ENCODE measurements at places on chromosomes 7 and 10.

DNA sequence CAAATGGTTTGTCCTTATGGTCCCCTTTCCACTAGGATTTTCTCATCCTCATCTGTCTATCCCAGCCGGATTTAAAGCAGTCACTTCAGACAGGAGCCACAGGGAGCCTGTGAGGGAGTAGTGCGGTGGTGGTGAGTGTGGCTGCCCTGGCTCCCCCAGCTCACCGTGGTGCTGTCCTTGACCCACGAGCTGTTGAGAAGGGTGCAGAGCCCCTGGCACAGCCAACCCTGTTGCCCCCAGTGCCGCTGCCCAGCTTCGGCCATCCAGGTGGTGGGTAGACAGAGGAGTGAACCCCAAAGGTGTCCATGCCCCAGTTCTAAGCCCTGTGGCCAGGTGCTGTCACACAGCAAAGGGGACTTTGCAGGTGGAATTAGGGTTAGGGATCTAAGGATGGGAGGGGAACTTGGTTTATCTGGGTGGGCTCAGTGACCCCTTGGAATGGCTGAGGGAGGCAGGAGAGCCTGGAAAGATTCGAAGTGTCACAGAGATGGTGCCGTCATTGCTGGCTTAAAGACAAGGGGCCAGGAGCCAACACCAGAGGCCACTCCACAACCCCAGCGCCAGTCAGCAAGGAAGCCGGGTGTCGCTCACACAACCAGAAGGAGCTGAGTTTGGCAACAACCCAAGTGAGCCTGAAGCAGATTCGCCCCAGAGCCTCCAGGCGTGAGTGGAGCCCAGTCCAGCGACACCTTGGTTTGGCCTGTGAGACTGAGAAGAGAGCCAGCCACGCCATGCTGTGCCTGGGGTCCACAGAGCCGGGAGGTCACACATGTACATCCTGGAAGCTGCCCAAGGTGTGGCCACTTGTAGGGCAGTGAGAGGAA lies 142.4 kb downstream of the ADCY1 start:
- H3K36me3 ChIP-seq, result no peaks in the 10 kb centered on the region
- H3K27me3 ChIP-seq, result no peaks in the 10 kb centered on the region
- peak; percentile 17 for DNase-seq
- no peak overlapping the region for H3K27ac ChIP-seq
- no peak overlapping the region for H3K4me3 ChIP-seq

GRCh38 chr7:137919987-137920386 lies 73.2 kb upstream of the DGKI start:
- peaks cover 53% of the 10 kb centered on the region for H3K36me3 ChIP-seq
- no peak overlapping the region for H3K27ac ChIP-seq
- no peak overlapping the region for H3K4me3 ChIP-seq

GRCh38 chr7:87575521-87575920 lies 25.2 kb downstream of the ABCB1 start:
- no peaks in the 10 kb centered on the region for H3K4me1 ChIP-seq
- no peak overlapping the region for H3K27ac ChIP-seq
- H3K36me3 ChIP-seq, result no peaks in the 10 kb centered on the region
- no peak for DNase-seq
- H3K4me3 ChIP-seq, result no peak overlapping the region
- no peaks in the 10 kb centered on the region for H3K27me3 ChIP-seq

DNA sequence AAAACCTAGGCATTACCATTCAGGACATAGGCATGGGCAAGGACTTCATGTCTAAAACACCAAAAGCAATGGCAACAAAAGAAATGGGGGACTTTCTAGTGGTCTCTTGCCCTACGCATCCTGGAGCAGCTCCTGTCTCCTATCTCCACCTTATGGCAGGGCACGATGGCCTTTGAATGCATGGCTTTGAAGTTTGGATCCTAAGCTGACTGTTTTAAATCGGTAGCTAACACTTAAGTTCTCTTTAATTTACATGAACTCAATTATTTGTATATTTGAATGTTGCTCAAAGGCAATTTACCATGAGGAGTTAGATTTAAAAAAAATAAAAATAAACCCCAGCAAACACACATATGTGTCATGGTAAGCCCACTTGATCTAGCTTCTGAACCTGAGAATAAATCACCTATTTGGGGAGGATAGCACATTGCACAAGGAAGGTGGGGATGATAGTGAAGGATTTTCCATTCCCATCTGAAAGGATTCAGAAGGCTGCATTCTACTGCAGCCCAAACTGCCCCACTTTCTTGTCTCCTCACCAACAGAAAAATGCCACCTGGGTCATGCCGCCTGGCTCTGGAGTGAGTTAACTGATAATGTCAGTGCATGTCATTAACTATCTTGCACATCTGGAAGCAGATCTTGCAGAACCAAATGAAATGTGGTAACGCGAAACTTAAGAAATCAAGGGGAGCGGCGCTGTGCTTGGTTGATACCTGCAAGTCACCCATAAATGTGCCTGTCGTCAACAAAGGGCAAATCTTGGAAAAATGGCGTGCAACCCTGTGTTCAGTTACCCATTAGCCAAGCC lies 12.4 kb downstream of the KLF6 start:
- no peak overlapping the region for H3K4me3 ChIP-seq
- H3K4me1 ChIP-seq, result peaks cover 3% of the 10 kb centered on the region
- no peak for DNase-seq
- H3K27me3 ChIP-seq, result no peaks in the 10 kb centered on the region
- H3K36me3 ChIP-seq, result peaks cover 15% of the 10 kb centered on the region

DNA sequence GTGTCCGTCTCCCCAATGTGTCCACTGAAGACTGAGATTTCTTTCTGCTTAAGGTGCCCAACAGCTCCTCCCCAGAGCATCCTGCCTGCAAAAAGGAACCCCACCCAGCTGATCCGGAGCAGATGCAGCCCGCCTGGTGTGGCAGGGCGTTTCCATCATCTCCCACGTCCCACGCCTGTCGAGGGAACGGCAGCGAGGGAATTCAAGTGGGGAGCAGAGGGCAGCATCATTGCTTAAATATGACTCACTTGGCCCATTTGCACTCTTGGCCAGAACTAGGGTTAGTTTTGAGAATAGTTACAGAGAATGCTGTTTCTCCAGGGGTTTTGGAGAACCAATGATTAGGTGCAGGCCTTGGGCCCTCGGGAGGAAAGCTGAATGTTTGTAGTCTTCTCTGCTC lies 20.8 kb downstream of the VWA2 start:
- no peaks in the 10 kb centered on the region for H3K4me1 ChIP-seq
- H3K27ac ChIP-seq, result no peak overlapping the region
- DNase-seq, result no peak
- H3K4me3 ChIP-seq, result no peak overlapping the region
- H3K36me3 ChIP-seq, result peaks cover 6% of the 10 kb centered on the region

DNA sequence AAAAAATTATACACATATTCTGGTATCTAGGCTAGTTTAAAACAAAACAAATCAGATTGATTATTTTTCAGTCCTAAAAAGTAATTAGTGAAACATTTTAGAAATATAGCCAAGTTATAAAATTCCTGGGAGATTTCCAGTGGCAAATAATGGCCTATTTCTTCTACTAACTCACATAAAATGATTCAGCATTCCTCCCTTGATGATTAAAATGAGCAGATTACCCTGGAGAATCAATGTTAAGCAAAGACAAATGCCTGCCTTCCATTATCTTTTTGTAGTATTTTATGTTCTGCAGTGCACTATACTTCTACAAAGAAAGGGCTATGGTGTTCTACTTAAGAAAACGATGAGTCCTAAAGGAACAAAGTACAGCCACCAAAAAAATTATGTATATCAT lies 53.6 kb downstream of the PARD3 start:
- no peak for DNase-seq
- no peaks in the 10 kb centered on the region for H3K36me3 ChIP-seq
- no peak overlapping the region for H3K4me3 ChIP-seq
- no peaks in the 10 kb centered on the region for H3K27me3 ChIP-seq
- peaks cover 4% of the 10 kb centered on the region for H3K4me1 ChIP-seq

DNA sequence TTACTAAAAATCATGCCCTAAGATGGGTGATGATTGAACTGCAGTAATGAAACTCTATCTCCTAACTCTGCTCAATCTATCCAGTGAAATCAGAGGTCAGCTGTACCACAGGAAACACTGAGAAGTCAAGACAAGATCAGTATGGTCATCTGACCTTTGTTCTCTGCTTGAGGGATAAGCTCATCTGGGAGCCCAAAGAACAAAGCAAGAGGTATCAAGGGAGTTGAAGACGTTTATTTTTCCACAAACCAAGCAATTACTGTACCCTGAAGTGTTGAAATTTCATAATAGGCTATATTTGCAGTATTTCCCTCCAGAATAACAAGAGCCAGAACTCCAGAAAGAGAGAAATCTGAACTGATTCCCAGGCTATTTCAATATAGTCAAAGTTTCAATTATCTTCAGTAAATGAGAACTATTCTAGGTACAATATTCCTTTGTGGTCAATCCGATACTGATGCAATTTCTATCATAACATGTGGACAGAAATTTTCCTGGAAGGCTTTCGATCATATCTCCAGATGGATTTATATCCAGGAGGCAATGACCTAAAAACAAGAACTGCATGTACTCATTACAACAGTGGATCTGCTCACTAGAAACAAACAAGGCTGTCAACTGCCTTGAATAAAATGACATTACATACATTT lies 345.3 kb downstream of the TNS3 start:
- no peak for DNase-seq
- no peak overlapping the region for H3K4me3 ChIP-seq
- no peaks in the 10 kb centered on the region for H3K36me3 ChIP-seq
- no peaks in the 10 kb centered on the region for H3K4me1 ChIP-seq

GRCh38 chr7:127448566-127448965 lies 56.1 kb upstream of the ZNF800 start:
- no peak for DNase-seq
- peaks cover 4% of the 10 kb centered on the region for H3K36me3 ChIP-seq
- H3K27ac ChIP-seq, result no peak overlapping the region
- no peaks in the 10 kb centered on the region for H3K27me3 ChIP-seq
- no peak overlapping the region for H3K4me3 ChIP-seq
- H3K4me1 ChIP-seq, result no peaks in the 10 kb centered on the region

- DNase-seq, result no peak
- H3K4me1 ChIP-seq, result no peaks in the 10 kb centered on the region
- peak overlapping the region; percentile 73 for H3K4me3 ChIP-seq
- no peaks in the 10 kb centered on the region for H3K36me3 ChIP-seq
Measured at GRCh38 chr10:22317076-22317370, 835 bp downstream of the COMMD3 start.

GRCh38 chr7:95906851-95907250 lies 134.5 kb downstream of the DYNC1I1 start:
- H3K27ac ChIP-seq, result no peak overlapping the region
- no peaks in the 10 kb centered on the region for H3K4me1 ChIP-seq

DNA sequence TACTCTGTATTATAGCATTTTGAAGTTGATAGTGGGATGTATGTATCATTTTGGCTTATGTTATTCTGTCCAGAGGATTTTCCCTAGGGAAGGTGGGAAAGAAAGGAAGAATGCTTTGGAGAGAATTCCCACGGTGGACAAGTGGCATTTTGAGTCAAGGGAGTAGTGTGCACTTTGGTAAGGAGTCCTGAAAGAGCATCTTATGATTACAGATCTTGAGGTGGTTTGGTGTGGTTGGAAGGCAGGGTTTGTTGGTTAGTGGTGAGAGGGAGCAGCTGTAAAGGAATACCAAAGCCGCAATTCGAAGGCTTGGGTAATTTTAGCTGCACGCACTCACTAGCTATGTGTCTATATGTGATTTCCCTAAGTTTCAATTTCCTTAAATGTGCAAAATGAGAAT lies 16.1 kb downstream of the CCSER2 start:
- peaks cover 6% of the 10 kb centered on the region for H3K4me1 ChIP-seq
- no peak for DNase-seq
- H3K27me3 ChIP-seq, result no peaks in the 10 kb centered on the region
- peaks cover 15% of the 10 kb centered on the region for H3K36me3 ChIP-seq
